ENCODE measurements at places on chromosomes 1 and 21. TPM values are rescaled to one million over a fixed set of nuclear protein-coding genes. Genes with fewer than 3 reads are reported as not detected.

DNA sequence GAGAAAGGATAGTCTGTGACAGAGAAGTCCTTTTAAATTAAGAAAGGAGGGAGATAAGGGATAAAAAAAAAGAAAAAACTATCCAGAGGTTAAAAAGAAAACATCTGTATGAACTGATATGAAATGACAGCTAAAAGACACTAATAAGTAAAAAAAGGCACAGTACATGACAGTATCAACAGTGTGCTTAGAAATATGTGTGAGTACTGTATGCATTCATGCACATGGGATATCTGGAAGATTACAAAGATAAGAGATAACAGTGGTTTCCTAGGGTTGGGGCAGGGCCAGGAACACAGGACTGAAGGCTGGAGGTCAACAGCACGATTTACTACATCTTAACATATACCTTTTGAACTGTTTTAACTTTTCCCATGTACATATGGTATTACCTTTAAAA lies 13.3 kb downstream of the PTP4A2 start:
- peak; percentile 37 for DNase-seq

DNA sequence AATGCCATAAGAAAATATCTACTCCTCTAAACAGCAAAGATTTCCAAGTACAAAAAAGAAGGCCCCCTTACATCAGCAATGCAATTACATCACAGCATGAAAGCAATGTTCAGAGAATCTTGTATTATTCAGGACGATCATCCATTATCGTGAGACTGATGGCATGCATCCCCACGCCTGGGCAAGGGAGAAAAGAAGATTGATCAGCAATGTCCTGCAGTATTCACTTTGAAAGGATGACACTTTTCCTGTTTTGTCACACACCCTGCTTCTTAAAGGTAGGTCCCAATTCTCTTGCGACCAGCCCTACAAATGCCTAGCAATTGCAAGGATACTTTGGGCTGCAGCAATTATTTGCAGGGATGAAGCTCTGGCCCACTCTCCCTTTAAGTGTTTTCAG lies 108.7 kb downstream of the TOMM20 start:
- no peak for DNase-seq

- DNase-seq: peak; percentile 81
These were observed 626.7 kb upstream of the ADGRL2 start for GRCh38 chr1:81174052-81174451.

DNA sequence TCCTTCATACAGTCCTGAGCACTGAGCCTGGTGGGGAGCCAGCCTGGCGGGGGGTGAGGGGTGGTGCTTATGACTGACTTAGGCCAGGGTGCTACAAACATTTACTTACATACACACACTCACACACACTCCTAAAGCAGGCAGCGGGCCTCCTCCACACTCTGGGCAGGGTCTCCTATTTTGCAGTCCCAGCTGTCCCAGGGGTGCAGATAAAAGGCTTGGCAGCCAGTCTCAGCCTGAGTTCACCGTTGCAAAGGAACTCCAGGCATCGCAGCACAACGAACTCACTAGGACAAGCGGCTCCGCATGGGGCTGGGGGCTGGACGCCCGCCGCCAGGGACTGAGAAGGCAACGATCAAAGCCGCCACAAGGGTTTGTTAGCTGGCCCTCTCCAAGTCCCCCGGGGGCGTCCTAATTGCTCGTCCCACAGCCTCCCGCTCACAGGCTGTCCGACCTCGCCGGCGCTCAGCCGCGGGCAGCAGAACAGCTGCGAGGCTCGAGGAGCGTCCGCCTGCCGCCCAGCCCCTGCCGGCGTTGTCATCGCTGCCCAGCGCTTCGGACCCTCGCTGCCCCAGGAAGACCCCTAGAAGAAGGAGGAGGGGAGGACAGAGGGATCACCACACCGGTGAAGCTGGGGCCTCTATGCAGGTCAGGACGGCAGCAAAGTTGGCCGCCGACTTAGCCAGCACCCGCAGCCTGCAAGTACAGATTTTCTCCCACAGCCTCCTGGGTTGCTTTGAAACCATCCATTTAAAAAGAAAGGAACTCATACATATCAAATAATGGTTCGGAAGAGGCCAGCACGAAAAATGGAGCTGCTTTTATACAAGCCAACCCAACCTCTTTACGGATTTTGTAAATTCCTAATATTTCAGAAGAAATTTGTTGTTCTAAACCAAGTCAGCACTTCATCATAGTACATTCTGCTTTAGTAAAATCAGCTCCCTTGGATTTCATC lies 6.2 kb downstream of the BARHL2 start:
- DNase-seq: no peak

- no peak for DNase-seq
These were observed 1.6 kb downstream of the AGO4 start for GRCh38 chr1:35809114-35810095.

DNA sequence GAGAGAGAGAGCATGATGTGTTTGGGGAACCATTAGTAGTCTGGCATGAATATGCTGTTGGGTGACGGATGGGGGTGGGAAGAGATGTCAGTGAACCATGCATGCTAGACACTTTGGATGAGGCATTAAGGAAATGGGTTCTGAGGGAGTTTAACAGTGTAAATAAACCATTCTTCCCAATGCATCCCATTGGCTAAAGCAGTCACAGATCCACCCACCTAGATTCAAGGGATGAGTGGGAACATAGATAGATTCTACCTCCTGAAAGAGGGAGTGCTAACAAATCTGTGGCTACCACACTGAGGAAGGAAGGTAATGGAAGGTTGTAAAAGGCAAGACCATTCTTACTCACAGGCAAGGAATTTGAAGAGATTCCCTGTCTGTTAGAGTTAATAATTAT lies 129.8 kb upstream of the CACNA1E start:
- no peak for DNase-seq

GRCh38 chr1:175840787-175841186 lies 97.4 kb upstream of the TNR start:
- DNase-seq: no peak

The SCAMP3 gene
- total RNA-seq: 133 TPM

The TTC39A gene
- 0.67 TPM for total RNA-seq
